ENCODE measurements at places on chromosomes 6 and 20. TPM values are rescaled to one million over a fixed set of nuclear protein-coding genes. Genes with fewer than 3 reads are reported as not detected.

GRCh38 chr6:26075063-26075717 is 12.0 kb upstream of the HFE start:
- no peak for DNase-seq
- no peaks in the 10 kb centered on the region for H3K4me1 ChIP-seq
- H3K36me3 ChIP-seq = no peaks in the 10 kb centered on the region
- H3K27ac ChIP-seq = no peak overlapping the region
- no peaks in the 10 kb centered on the region for H3K27me3 ChIP-seq
- H3K4me3 ChIP-seq = no peak overlapping the region

Gene FITM2
- total RNA-seq = 17.0 TPM

DNA sequence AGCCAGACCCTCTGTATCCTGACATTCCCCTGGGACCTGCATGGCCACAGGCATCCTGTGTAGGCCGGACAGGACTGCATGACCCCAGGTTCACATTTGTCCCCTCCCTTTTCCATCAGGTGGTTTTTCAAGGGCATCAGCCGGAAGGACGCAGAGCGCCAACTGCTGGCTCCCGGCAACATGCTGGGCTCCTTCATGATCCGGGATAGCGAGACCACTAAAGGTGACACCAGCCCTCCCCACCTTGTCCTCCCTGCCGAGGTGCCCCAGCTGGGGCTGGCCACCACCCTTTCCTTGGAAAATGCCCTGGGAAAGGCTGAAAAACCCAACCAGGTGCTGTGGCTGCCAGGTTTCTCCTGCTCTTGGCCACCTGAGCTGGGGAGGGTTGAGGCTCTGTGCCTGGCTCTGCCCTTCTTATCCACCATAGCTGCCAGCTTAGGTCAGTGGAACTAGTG is 27.6 kb downstream of the HCK start:
- H3K27me3 ChIP-seq = peaks cover 22% of the 10 kb centered on the region
- no peak overlapping the region for H3K4me3 ChIP-seq
- no peaks in the 10 kb centered on the region for H3K36me3 ChIP-seq
- DNase-seq = no peak
- no peak overlapping the region for H3K27ac ChIP-seq
- no peaks in the 10 kb centered on the region for H3K4me1 ChIP-seq

GRCh38 chr6:7247179-7247456 is 65.9 kb downstream of the SSR1 start:
- DNase-seq = no peak
- no peaks in the 10 kb centered on the region for H3K4me1 ChIP-seq
- no peaks in the 10 kb centered on the region for H3K27me3 ChIP-seq
- peaks cover 10% of the 10 kb centered on the region for H3K36me3 ChIP-seq
- H3K27ac ChIP-seq = no peak overlapping the region

DNA sequence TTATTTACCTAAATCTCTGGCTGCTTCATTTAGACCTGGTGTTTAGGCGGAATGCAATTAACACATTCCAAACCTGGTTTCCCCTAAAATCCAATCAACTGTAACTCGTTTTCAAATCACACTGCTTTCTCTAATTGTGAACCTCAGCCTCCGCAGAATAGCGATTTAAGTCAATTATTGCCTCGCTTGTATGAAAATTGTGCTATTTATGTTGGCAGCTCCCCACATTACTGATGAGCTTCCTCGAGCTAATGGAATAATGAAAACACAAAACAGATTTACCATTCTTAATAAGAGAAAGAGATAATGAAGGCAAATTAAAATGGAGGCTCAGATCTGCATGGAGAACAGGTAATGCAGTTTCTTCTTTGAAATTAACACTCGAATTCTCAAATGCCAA is 67.9 kb downstream of the SLC2A10 start:
- no peaks in the 10 kb centered on the region for H3K4me1 ChIP-seq
- DNase-seq = no peak
- no peak overlapping the region for H3K4me3 ChIP-seq
- no peak overlapping the region for H3K27ac ChIP-seq
- H3K36me3 ChIP-seq = no peaks in the 10 kb centered on the region

Gene CDC5L
- 22.0 TPM for total RNA-seq

GRCh38 chr20:12012241-12013222 is 94.8 kb downstream of the BTBD3 start:
- no peaks in the 10 kb centered on the region for H3K27me3 ChIP-seq
- no peak overlapping the region for H3K27ac ChIP-seq
- no peaks in the 10 kb centered on the region for H3K36me3 ChIP-seq
- DNase-seq = no peak

DNA sequence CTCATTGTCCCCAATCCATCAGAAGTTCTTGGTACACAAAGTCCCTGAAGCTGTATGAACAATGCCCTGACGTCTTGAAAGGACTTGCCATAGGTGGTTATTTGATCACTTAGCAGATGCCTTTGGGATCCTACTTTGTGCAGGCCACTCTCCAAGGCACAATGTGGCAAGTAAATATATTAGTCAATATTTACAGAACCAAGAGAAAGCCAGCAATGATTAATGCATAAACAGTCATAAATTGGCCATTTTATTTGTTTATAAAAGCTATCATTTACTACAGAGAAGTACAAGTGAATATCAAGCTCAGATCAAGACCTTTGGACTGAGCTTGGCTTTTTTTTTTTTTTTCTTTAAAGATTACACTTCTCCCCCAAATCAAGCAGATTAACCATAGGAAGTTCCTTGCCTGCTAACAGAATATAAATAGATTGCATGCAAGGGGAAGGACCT is 161.8 kb downstream of the MTHFD1L start:
- no peak overlapping the region for H3K27ac ChIP-seq
- no peak overlapping the region for H3K4me3 ChIP-seq
- no peaks in the 10 kb centered on the region for H3K27me3 ChIP-seq
- H3K4me1 ChIP-seq = no peaks in the 10 kb centered on the region

DNA sequence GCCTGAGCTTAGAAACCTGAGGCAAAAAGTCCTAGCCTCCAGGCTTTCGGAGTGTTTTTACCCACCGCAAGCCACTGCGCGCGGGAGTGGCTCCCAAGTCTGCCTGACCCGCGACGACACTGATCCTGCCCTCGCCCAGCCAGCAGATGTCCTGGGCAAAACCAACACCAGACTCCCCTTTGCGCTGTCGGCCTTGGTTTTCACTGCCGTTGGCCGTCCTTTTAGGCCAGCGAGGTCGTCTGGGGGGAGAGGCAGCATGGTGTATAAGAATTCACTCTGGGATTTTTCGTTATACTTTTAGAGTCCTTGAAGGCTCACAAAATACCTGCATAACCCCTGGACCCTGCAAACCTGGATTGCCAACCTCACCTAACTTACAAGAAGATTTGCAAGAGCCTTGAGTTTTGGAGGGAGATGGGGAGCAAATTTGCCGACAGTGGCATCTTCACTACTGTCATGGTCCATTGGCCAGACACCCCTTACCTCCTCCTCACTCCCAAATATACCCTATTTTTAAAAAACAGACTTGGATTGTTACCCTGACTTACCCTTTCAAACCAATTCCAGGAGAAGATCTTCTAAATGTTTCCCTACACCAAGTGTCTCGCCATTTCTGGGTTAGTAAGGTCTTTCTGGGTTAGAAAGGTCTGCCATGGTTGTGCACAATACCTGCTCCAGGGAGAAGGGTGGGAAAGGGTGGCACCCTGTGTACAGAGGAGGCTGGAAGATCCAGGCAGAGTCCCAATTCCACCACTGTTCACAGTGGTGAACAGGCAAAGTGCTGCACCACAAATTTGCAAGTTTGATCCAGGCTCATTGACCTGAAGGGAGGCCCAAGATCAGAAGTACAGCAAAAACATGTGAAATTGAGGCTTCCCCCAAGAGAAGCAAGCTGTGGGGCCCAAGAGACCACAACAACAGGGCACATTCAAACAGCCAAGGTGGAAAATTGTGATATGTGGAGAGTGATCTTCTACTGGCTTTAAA is 4.4 kb downstream of the FOXA2 start:
- H3K36me3 ChIP-seq = no peaks in the 10 kb centered on the region
- peaks cover 99% of the 10 kb centered on the region for H3K27me3 ChIP-seq
- DNase-seq = no peak
- no peak overlapping the region for H3K27ac ChIP-seq
- no peak overlapping the region for H3K4me3 ChIP-seq

Gene COL11A2
- 0.32 TPM for total RNA-seq

GRCh38 chr20:19943061-19943521 is 74.1 kb upstream of the NAA20 start:
- peak; percentile 86 for DNase-seq
- peaks cover 9% of the 10 kb centered on the region for H3K4me1 ChIP-seq
- H3K27ac ChIP-seq = peak overlapping the region; percentile 90
- no peaks in the 10 kb centered on the region for H3K27me3 ChIP-seq
- peak overlapping the region; percentile 19 for H3K4me3 ChIP-seq
- no peaks in the 10 kb centered on the region for H3K36me3 ChIP-seq

DNA sequence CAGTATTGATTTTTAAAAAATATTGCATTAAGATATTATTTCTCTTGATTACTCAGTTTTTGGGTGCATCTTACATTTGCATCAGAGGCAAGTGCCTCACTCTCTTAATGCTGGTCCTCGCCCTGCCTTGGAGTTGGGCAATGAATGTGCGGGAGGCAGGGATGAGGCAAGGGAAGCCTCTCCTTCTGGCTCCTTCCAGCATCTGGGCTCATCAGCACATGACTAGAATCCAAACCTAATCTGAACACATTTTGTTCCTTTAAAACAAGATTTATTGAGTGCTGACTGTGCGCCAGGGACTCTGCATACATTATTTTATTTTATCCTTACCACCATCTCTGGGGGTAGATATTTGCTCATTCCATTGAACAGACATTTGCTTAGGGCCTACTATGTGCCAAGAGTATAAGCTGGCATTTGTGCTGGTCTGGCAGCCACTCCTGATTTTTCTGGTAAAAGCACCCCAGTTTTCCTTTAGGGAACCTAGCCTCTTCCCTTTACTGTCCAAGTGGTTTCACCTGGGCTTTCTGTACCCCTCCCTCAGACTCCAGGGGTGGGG is 71.9 kb upstream of the ZNFX1 start:
- no peak overlapping the region for H3K4me3 ChIP-seq
- H3K27me3 ChIP-seq = no peaks in the 10 kb centered on the region
- H3K4me1 ChIP-seq = no peaks in the 10 kb centered on the region
- no peaks in the 10 kb centered on the region for H3K36me3 ChIP-seq

DNA sequence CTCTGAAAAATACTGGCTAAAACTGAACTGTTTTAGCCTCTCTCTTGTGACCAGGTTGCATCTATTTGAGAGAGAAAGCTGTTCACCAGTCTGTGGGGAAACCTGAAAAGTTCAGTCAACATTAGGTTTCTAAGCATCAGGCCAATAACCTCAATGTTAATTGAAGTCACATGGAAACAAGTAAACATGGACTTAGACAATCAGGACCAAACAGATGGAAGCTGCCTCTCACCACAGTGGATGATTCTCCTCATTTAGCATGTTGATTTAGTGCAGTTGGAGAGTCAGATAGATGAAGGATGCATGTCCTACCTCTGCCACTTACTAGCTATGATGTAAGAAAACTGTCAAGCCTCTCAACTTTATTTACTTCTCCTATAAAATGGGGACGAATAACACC is 18.2 kb downstream of the SCGN start:
- H3K36me3 ChIP-seq = no peaks in the 10 kb centered on the region
- H3K4me3 ChIP-seq = no peak overlapping the region
- no peak overlapping the region for H3K27ac ChIP-seq

GRCh38 chr20:63079971-63080370 is 73.2 kb upstream of the BHLHE23 start:
- peaks cover 4% of the 10 kb centered on the region for H3K27me3 ChIP-seq
- H3K4me3 ChIP-seq = no peak overlapping the region
- no peaks in the 10 kb centered on the region for H3K36me3 ChIP-seq
- H3K27ac ChIP-seq = no peak overlapping the region
- no peaks in the 10 kb centered on the region for H3K4me1 ChIP-seq

Gene PLEKHG1
- total RNA-seq = 77.0 TPM

Gene GSTA2
- total RNA-seq = not detected

DNA sequence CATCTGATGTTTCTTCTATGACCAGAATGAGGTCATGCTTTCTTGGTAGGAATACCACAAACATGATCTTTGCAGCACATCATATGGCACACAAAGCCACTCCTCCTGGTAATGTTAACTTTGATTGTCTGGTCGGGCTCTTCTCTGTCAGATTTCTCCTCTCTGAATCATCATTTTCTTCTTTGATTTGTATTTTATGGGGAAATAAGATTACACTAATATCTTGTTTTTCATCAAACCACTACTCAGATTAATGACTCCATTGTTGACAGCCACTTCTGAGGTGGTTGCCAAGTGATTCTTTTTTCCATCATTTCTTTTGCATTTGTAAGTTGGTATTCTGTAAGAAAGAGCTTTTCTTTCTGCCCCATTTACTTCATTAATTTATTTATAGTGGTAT is 29.5 kb downstream of the TRMT11 start:
- no peak overlapping the region for H3K27ac ChIP-seq
- DNase-seq = no peak
- peaks cover 8% of the 10 kb centered on the region for H3K36me3 ChIP-seq
- H3K4me3 ChIP-seq = no peak overlapping the region
- no peaks in the 10 kb centered on the region for H3K27me3 ChIP-seq

Gene MYLK4
- total RNA-seq = 1.4 TPM

DNA sequence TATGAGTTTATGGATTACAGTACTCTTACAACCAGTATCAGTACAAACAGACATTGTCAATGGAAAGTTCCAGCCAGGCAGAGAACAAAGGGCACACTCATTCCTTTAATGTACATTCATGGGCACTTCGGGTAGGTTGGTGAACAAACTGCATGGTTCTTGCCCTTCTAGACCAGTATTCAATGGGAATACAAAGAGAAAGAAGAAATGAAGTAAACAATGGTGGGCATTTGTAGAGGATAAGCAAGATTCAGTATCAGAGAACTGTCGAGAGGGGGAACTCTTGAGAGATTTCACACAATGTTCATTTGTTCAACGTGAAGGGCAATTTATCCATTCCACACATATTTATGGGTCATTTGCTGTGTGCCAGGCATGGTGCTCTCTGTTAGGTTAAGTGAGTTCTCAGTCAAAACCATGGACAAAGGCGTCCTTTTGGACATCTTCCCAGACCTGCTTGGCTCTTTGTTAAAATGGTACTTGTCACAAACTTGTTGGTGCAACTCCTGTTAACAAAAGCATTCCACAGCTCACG is 714.8 kb downstream of the DHX35 start:
- H3K4me3 ChIP-seq = no peak overlapping the region
- DNase-seq = no peak
- H3K36me3 ChIP-seq = no peaks in the 10 kb centered on the region
- H3K4me1 ChIP-seq = no peaks in the 10 kb centered on the region

DNA sequence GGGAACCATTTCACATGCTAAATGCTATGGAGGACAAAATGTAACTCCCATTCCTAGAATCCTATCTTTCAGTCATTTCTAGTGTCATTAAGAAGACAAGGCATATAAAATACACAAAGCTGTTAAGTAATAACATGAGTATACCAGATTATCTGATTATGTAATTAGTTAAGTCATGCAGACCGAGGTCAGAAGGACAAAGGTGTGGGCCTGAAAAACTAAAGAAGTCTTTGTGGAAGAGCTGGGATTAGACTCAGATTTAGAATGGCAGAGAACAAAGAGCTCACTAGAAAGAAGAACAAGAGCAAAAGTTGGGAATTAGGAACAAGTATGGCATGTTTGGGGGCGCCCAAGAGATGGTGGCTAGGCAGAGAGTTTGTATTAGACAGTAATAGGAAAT is 37.0 kb downstream of the EFHC1 start:
- no peaks in the 10 kb centered on the region for H3K36me3 ChIP-seq
- no peak overlapping the region for H3K27ac ChIP-seq
- no peaks in the 10 kb centered on the region for H3K4me1 ChIP-seq
- no peak for DNase-seq

All from breast epithelium (tissue), 4 donors.